ENCODE measurements at places on chromosomes 11 and 22.

- no peak overlapping the region for H3K27ac ChIP-seq
- no peaks in the 10 kb centered on the region for H3K36me3 ChIP-seq
- H3K27me3 ChIP-seq = peaks cover 6% of the 10 kb centered on the region
These were observed 129.7 kb upstream of the CSNK2A3 start for GRCh38 chr11:11482730-11483129.

GRCh38 chr11:66007201-66007634, 4.6 kb upstream of the CST6 start:
- H3K4me3 ChIP-seq = no peak overlapping the region
- DNase-seq = no peak
- H3K4me1 ChIP-seq = peaks cover 17% of the 10 kb centered on the region
- peaks cover 18% of the 10 kb centered on the region for H3K27me3 ChIP-seq

- H3K27ac ChIP-seq = no peak overlapping the region
- H3K4me1 ChIP-seq = peaks cover 19% of the 10 kb centered on the region
- peaks cover 8% of the 10 kb centered on the region for H3K36me3 ChIP-seq
These were observed 8.3 kb downstream of the SRSF8 start for GRCh38 chr11:95074792-95075563.

DNA sequence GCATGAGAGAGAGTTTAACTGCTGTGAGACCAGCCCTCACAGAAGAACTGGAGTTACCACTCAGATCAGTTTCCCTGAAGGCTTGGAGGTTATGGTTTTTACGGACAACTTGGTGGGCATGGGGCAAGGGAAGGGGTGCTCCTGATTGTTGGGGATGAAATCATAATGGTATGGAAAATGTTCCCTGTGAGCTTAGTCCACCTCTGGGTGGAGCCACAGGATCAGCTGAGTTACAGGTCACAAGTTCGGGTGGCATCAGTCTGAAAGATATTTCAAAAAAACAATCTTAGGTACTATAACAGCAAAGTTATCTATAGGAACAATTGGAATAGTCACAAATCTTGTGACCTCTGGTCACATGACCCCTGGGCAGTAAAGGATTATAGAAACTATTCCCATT, 162.9 kb downstream of the DLG2 start:
- H3K36me3 ChIP-seq = no peaks in the 10 kb centered on the region
- no peaks in the 10 kb centered on the region for H3K4me1 ChIP-seq
- H3K4me3 ChIP-seq = no peak overlapping the region
- no peak for DNase-seq
- no peaks in the 10 kb centered on the region for H3K27me3 ChIP-seq

DNA sequence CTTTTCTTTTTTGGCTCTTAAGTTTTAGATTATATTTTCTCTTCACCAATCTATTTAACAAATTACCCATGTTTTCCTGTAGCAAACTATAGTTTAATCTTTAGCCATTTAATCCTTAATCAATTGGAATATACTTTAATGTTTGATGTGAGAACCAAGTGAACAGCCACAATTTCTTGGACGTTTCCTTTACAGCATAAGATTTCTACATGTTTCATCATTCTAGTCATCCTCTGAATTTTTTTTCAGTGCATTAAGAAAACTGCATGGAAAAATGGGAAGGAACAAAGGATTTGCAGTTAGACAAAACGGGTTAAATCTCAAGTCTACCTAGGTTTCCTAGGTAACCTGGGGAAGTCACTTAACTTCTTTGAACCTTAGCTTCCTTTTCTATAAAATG, 507.1 kb upstream of the CCDC90B start:
- no peaks in the 10 kb centered on the region for H3K36me3 ChIP-seq
- H3K4me3 ChIP-seq = no peak overlapping the region
- H3K4me1 ChIP-seq = no peaks in the 10 kb centered on the region

- peaks cover 9% of the 10 kb centered on the region for H3K4me1 ChIP-seq
- H3K27me3 ChIP-seq = no peaks in the 10 kb centered on the region
- H3K4me3 ChIP-seq = no peak overlapping the region
- no peak overlapping the region for H3K27ac ChIP-seq
- H3K36me3 ChIP-seq = peaks cover 3% of the 10 kb centered on the region
These were observed 35.0 kb upstream of the CRTAM start for GRCh38 chr11:122803306-122803705.

DNA sequence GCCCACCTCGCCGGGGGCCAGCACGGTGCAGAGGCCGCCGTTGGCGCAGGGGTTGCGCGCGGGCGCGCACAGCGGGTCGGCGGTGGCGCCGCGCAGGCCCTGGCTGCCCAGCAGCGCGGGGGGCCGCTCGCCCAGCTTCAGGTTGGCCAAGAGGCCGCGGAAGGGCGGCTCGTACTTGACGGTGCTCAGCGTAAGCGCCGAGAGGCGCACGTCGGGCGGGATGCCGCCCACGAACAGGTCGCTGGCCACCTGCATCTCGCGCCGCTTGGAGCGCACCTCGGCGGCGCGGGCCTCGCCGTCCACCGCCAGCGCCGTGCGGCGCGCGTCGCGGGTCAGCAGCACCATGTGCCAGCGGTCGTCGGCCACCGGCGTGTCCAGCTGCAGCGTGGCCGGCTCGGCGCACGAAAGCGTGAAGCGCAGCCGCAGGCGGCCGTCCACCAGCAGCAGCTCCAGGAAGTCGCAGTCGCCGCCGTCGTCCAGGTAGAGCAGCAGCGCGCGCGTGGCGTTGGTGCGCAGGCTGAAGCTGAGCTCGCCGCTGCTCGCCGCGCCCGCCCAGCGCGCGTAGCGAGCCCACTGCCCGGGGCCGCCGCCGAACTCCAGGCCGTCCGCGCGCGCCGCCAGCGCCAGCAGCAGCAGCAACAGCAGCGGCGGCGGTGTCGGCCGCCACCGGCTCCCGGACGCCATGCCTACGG, 9.8 kb downstream of the NRXN2 start:
- H3K36me3 ChIP-seq = no peaks in the 10 kb centered on the region
- H3K4me1 ChIP-seq = peaks cover 16% of the 10 kb centered on the region
- no peak overlapping the region for H3K27ac ChIP-seq
- H3K4me3 ChIP-seq = no peak overlapping the region
- peaks cover 70% of the 10 kb centered on the region for H3K27me3 ChIP-seq

DNA sequence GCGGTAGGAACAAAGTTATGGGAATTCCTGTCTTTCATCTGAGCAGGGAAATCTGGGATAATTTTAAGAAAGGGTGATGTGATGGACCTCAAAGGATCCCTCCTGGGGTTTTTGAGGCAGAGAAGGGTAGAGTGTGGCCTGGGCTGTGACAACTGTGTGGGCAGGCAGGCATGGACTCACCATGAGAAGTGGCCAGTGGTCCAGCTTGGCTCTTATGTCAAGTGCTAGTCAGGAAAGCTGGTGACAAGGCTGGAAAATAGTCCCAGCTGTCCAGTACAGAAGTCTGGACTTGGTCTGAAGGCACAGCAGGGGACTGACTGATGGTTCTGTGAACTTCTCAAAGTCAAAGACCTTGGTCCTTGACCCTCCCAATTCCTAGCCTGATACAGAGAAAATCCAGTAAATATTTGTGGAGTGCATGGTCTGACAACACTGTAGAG, 1.7 kb downstream of the PPFIBP2 start:
- no peak for DNase-seq
- no peak overlapping the region for H3K27ac ChIP-seq
- peaks cover 60% of the 10 kb centered on the region for H3K4me1 ChIP-seq
- H3K36me3 ChIP-seq = peaks cover 26% of the 10 kb centered on the region
- H3K27me3 ChIP-seq = peaks cover 13% of the 10 kb centered on the region

- DNase-seq = no peak
- H3K27ac ChIP-seq = no peak overlapping the region
- peak overlapping the region; percentile 32 for H3K4me3 ChIP-seq
- H3K4me1 ChIP-seq = peaks cover 53% of the 10 kb centered on the region
These were observed 421 bp upstream of the PRR33 start for GRCh38 chr11:1892116-1892515.

- DNase-seq = no peak
- no peak overlapping the region for H3K4me3 ChIP-seq
These were observed 348.6 kb downstream of the MN1 start for GRCh38 chr22:27452922-27453321.
